ENCODE measurements at places on chromosomes 13 and 19.
A peak's percentile ranks its signal among the peaks of the same experiment; 100 is the strongest.

DNA sequence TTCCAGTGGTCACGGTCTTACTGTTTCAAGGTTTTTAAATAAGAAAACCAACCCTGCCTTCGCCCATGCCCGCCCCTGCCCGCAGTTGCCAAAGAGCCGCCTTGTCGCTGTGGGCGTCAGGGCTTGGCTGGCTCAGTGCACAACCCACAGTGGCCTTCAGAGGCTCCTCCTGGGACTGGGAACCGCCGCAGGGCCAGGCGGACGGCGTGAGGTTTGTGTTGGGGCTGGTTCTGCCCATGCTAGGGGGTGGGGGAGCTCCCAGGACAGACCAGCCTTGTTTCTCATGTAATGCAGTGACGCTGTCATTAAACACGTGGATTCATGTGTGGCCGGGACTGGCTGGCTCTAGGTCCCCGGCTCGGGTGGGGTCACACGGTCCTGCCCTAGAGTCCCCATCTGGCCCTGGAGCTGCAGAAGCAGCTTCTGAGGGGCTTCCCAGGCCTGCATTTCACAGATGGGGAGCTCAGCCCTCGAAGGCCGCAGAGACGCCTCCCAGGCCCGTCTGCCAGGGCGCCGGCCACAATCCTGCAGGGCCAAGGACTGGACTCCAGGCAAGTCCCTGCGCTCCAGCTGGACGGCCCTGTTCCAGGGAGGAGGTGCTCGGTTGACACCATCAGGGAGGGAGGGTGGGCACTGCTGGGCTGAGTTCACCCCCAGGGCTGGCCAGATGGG is 2.4 kb upstream of the TEKTIP1 start:
- no peak for DNase-seq

- DNase-seq: no peak
Measured at GRCh38 chr19:15464394-15465385, at the start of gene RASAL3. TSS of gene RASAL3 (minus strand) at chr19:15464544. CDS start at chr19:15464358, 186 bp downstream.

DNA sequence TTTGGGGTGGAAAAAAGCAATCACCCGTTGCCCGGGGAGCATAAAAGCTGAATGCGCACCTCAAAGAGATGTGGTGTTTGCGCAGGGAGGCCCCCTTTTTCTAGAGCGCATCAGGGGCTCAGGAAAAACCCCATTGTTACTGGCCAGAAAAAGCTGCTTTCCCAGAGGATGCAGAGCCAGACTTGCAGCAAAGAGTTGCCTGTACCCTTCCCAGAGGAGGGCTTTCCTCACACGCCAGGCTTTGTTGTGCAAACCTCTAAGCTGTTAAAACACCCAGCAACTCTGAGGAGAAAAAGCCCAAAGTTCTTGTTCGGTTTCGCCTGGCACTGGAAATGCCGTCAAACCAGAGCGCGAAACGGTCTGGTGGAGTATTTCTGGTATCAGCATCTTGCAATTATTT is 29.3 kb downstream of the GSX1 start:
- DNase-seq: no peak

GRCh38 chr19:18158467-18158866 is 5.5 kb downstream of the PIK3R2 start:
- no peak for DNase-seq

- DNase-seq: no peak
Measured at GRCh38 chr19:44430956-44431355, 17.3 kb downstream of the ZNF229 start.

DNA sequence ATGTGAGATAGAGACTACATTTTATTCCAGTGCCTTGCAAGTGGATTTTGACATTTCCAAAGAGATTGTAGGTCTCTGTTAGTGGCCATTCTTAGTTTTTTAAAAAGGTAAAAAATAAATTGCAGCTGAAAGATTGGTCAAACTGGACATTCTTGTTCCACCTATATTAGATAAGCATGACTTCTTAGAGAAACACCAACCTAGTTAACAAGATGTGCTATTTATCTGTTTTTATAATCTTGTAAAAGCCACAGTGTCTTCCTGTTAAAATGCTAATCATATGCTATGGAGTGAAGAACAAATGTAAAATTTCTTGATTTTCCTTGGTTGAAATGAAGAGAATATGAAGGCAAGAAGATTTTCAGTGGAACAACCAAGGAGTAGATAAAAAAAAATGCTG is 33.4 kb upstream of the GPR183 start:
- DNase-seq: no peak

- DNase-seq: no peak
Measured at GRCh38 chr19:15048885-15049541, at the start of gene CASP14. TSS of gene CASP14 (plus strand) at chr19:15049480. CDS start at chr19:15052252, 2,772 bp downstream.

DNA sequence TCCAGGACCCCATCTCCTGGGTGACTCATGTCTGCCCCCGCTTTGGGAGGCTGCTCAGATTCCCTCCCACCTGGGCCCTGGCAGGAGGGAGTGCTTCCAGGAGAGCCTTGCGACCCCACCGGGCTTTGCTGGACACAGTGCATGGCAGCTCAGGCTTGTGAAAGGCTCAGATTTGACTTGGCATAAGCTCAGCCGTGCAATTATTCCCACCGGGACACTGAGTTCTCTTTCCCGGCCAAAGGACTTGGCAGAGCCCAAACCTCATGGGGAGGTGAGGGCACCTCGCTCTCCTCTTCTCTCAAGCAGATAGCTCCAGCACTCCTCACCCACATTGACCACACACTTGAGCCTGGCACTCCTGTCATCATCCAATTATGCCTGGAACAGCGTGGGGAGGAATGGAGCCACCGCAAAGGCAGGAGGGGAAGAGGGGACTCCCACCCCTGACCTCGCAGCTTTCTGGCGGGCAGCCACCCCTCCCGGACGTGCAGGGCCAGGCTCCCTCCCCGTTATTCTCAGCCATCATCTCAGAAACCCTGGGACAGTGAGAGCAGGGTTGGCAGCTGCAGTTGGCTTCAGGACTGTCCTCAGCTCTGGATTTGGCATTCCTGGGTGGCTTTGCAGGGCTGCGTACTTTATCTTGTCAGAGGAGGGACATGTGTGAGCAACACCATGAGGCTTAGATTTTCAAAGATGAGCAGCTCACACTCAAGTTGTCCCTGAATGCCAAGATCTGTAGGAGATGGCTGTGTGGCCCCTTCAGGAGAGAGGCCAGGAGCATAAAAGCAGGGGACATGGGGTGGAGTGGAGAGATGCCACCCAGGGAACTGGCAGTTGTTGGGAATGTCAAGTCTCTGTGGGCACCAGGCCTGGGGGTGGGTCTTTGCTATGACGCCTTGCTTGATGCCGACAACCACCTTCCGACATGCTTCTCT is 306.2 kb downstream of the TEX29 start:
- DNase-seq: no peak

- DNase-seq: no peak
Measured at GRCh38 chr13:20294497-20294896, 62.4 kb upstream of the GJB6 start.

DNA sequence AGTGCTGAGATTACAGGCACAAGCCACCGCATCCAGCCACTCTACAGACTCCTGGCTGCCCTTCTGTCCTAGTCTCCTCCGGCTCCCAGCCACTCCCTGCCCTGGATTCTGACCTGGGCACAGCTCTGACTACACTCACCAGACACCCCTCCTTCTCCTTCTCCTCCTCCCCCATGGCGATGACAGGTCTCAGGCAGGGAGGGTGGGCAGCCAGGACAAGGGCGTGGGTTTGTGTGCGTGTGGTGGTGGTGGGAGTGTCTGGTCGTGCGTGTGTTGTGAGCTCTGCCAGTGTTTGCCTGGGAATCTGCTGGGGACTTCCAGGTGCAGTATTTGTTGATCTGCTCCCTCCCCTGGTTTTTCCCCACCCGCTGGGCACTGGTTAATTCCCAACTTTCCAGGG is 3.0 kb upstream of the NCCRP1 start:
- no peak for DNase-seq

GRCh38 chr13:20714161-20714560 is 10.7 kb downstream of the IL17D start:
- DNase-seq: no peak

GRCh38 chr13:107329991-107330390 is 762.1 kb upstream of the ARGLU1 start:
- DNase-seq: no peak

- DNase-seq: no peak
Measured at GRCh38 chr13:98105929-98106336, 37.0 kb upstream of the FARP1 start.

DNA sequence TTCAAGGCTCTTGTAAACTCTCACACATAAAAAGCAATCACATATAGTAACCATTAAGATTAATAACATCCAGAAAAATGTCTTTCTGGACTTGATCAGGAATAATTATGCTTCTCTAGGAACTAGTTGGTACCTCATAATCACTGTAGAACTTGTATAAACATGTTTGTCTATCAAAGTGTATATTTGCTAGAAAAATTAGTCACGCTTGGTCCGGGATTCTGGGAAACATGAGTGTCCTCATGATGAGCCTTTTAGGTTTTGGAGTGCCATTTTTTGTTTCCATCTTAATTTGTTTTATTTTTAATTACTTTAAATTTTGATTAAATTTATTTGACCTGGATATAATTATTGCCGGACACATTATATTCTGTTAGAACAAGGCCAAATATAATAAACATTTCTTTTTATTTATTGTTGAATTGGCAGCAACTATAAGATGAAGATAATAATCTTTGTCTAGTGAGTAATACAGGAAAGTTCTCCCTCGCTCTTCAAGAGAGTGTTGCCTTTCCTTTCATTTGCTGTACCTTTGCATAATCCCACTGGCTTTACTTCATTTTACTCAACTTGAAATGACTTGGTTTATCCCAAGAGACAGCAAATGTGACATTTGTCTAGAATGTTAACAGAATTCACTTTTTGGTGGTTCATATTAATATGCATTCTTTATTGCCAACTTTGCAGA is 207.0 kb downstream of the NALCN start:
- DNase-seq: no peak

DNA sequence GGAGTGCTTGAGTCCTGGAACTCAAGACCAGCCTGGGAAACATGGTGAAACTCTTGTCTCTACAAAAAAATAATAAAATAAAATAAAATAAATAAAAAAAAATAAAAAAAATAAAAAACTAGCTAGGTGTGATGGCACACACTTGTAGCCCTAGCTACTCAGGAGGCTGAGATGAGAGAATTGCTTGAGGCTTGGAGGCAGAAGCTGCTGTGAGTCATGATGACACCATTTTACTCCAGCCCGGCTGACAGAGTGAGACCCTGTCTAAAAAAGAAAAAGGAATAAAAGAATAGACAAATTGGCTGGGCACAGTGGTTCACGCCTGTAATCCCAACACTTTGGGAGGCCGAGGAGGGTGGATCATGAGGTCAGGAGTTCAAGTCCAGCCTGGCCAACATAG is 1168.9 kb downstream of the SLITRK5 start:
- DNase-seq: no peak

DNA sequence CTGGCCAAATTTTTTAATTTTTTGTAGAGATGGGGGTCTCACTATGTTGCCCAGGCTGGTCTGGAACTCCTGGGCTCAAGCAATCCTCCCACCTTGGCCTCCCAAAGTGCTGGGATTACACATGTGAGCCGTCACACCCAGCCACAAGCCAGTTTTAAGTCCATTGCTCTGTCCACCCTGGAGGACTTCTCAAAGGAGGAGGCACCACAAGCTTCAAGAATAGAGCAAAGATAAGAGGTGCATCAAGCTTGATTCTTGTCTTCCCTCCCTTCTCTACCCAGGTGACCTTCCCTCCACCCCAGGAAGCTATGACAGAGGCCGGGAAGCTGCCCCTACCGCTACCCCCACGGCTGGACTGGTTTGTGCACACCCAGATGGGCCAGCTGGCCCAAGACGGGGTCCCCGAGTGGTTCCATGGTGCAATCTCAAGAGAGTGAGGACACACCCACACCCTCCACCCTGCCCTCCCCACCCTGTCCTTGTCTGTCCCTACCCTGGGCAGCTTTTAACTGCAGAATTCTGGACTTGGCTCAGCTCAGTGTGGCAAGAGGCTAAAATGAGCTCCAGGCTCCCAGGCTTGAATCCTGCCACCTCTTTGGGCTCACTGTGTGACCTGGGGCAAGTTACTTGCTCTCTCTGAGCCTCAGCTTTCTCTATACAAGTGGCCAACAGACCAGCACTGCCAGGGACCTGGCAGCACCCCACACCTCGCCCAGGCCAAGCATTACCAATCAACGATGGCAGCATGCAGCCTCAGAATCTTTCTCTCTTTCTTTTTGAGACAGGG is 5.2 kb downstream of the HSH2D start:
- DNase-seq: no peak

- peak; percentile 92 for DNase-seq
Measured at GRCh38 chr19:46542428-46543230, 47.0 kb upstream of the PNMA8B start.

GRCh38 chr13:98214008-98214643 is 37.1 kb upstream of the RNF113B start:
- DNase-seq: no peak

GRCh38 chr13:97561182-97561581 is 127.2 kb downstream of the RAP2A start:
- DNase-seq: no peak

DNA sequence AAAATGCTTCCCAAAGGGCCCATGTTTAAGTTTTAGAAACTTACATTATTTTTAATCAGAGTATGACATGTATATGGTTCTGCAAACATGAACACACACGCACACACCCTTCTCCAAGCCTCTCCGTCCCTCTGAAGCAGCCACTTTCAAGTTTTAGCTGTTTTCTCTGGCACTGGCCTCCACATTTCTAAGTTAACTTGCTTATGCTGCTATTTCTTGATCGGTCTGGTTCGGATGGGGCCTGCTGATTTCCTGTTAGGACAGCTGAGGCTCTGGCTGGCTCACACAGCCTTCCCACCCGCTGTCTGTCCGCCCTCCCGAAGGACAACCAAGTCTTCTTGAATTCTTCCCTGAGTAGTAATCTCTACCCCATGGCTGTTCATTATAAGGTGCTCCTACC is 4.4 kb downstream of the SPC24 start:
- DNase-seq: peak; percentile 76

- DNase-seq: peak; percentile 89
Measured at GRCh38 chr19:10625003-10625761, at the start of gene SLC44A2. TSS of gene SLC44A2 (plus strand) at chr19:10625553. CDS start at chr19:10625634, 81 bp downstream.

DNA sequence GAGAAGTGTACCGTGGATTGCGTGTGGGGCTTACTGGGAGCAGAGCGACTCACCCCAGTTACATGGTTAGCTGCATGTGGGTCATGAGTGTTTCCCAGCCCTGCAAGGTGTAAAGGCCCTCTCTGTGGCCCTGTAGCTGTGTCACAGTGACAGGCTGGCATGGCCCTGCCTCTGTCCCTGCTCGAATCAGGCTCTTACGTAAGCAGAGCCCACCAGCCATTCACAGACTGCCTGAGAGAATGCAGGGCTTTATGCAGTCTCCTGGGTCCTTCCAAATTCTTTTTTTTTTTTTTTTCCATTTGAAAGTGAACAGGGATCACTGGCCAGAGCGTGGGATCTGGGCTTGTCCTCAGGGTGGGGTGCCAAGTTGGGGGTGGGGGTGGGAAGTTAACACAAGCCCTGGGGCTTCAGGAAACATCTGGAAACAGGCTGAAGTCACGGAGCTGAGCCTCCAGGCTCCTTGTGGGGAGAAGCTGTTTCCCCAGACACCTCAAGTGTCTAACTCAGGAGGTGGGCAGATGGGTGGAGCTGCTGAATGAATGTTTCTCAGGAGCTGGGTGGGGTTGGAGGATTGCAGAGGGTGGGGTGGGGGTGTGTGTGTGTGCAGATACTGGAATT is 13.4 kb downstream of the TECR start:
- DNase-seq: no peak

- peak; percentile 59 for DNase-seq
Measured at GRCh38 chr19:3224346-3225168, at the start of gene CELF5. TSS of gene CELF5 (plus strand) at chr19:3224661. CDS start at chr19:3224740, 79 bp downstream.

Measured in muscle of back (tissue), 13 donors.